Stimulated activated CD8-positive, alpha-beta memory T cell treated with anti-CD3 and anti-CD28 coated beads, Interleukin-7, amount 100 ng/mL, for 48 hours (primary cell): ENCODE measurements at places on chromosomes 3 and 15.

DNA sequence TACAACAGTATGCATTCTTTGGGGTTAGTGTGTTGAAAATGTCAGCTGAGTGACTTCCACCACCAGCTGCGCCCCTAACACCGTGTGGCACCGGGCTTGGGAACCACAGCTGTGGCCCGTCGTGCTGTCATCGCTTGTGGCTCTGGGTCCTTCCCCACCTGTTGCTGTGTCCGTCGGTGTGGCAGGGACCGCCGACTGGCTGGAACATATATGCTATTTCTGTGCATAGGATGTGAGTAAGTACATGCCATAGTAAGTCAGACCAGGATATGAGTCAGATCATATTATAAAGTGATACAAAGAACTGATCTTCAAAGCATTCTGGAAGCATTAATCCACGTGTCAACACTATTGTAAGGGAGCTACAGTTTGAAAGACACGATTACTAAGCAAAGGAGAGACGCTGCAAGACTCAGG is 31.9 kb downstream of the EHD4 start:
- DNase-seq = peak; percentile 57

GRCh38 chr15:41562784-41563198 is 3.8 kb downstream of the TYRO3 start:
- no peak for DNase-seq

DNA sequence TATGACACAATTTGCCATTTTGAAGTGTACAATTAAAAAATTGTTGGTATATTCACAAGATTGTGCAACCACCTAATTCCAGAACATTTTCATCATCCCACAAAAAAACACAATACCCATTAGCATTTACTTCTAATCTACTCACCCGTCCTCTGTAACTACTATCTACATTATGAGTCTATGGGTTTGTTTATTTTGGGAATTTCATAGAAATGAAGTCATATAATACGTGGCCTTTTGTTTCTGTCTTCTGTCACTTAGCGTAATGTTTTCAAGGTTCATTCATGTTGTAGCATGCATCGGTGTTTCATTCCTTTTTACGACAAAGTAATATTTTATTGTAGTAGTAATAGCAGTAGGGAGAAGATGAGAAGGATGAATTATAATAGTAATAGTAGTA is 55.2 kb upstream of the CNTN6 start:
- no peak for DNase-seq

- DNase-seq = no peak
Observed at GRCh38 chr3:13876451-13877100, 3.3 kb downstream of the WNT7A start.

GRCh38 chr15:81054236-81054635 is 53.5 kb downstream of the TLNRD1 start:
- no peak for DNase-seq

DNA sequence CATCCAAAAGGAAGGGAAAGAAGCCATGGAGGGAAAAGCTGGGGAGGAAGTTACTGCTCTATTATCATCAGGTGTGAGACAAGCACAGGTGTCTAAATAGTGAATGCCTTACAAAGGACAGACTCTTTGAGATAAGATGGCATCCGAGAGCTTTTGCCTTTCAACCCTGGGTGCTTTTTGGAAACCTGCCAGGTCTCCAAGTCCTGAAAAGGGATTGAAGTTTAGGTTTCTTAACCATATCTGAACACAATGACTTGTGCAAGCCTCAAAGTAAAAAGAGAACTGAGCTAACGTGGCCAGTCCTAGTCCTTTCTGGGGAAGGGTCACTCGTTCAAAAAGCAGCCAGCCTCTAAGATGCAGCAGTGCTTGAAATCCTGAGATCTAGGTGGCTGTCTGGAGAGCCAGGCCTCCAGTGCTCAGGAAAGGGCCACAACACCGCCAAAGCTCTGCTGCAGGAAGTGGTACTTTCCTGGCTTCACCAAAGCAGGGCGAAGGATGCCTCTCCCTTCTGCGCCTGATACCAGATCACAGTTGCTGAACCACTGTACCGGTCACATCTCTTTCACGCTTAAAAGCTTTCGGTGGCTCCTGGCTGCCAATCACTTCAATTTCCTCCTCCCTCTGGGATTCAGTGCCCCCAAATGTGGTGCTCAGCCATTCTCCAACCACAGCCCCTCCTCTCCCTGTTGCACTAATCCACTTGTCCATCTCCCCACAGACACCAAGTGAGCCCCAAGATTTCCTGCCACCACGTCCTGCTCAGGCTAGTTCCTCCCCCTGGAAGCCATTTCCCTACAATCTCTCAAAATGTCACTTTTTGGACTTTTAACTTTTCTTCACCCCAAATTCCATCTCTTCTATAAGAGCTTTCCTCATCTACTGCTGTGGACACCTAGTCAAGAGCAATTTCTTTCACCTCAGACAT is 104.1 kb upstream of the LPP start:
- DNase-seq = peak; percentile 17

DNA sequence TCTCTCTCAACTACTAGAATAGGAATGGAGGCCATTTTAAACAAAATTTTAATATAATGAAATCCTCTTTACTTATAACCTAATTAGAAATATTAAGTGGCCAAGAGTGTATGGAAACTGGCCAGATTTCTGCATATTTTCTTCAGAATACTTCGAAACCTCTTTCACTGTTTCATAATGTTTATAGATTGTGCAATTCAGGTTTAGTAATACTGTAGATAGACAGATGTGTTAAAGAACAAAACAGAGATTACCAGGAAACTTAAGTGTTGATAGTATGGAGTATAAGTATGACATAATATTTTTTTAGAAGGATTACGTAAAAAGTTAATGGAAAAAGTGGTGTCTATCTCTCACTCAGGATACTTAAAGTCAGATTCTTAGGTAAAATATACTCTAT is 4.7 kb downstream of the ABHD5 start:
- no peak for DNase-seq

- DNase-seq = no peak
Observed at GRCh38 chr3:155232605-155233004, 60.9 kb downstream of the STRIT1 start.

GRCh38 chr15:80744826-80745225 is 34.3 kb upstream of the CEMIP start:
- DNase-seq = no peak

- no peak for DNase-seq
Observed at GRCh38 chr3:184590795-184591194, 29.2 kb downstream of the EPHB3 start.

- DNase-seq = no peak
Observed at GRCh38 chr15:51765751-51766150, 14.4 kb downstream of the TMOD2 start.

DNA sequence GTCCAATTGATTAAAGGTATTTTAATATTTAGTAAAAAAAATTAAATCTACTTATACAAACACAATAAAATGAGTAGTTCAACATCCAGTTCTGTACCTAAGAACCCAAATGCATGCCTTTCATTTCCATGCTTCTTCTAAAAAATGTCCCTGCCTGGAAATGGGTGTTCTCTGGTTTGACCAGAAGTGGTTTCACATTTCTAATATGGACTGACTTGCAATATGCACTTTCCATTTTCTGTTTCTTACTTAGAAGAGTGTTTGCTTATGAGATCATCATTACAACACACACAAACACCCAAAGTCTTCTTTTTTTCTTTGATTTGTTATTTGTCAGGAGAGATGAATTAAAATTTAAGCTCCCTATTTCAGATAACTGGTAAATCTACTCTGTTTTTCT is 879.6 kb downstream of the AGBL1 start:
- no peak for DNase-seq

- DNase-seq = no peak
Observed at GRCh38 chr3:197907196-197907595, 42.8 kb upstream of the RPL35A start.

GRCh38 chr3:55477306-55478303 is 9.5 kb downstream of the WNT5A start:
- DNase-seq = no peak

DNA sequence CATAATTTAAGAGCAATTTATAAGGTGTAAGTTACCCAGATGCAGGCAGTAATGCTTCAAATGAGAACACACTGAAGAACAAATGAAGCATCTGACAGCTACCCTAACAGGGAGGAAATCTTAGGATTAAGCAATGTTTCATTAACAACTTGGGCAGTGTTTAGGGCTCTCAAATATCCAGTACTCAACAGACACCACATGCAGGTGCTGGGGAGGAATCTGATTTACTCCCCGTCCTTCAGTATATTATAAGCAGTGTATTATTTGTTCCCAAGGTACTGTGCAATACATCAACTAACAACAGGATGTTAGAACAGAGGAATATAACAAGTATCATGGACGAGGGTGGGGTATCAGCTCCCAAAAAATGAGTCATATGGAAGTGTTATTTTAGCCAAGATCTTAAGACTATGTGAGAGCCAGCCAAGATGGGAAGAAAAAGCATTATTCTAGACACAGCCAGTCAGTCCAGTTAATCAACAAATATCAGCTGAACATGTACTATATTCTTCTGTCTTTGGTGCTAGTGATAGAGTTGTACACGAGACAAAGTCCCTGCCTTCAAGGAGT is 20.4 kb downstream of the BTBD1 start:
- DNase-seq = no peak

GRCh38 chr15:64560501-64560900 is 100.1 kb downstream of the ZNF609 start:
- DNase-seq = no peak

- no peak for DNase-seq
Observed at GRCh38 chr15:62250186-62250585, 85.1 kb upstream of the C2CD4B start.

DNA sequence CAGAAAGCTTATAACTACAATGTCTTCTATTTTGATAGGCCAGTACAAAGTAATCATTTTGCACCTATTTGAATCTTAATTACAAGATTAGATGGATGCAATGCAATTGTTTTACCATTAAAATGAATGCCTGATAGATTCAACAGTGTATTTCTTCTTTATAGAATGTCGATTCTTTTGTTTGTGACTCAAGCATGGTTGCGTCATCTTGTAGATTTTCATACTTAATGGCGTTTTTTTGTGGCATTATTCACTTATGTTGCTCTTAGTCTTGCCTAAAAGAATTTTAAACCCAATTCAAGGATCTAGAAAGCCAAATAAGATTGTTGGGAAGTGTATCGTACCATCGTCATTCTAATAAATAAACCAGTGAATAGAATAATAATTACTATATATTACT is 21.4 kb downstream of the ZBTB38 start:
- DNase-seq = no peak

DNA sequence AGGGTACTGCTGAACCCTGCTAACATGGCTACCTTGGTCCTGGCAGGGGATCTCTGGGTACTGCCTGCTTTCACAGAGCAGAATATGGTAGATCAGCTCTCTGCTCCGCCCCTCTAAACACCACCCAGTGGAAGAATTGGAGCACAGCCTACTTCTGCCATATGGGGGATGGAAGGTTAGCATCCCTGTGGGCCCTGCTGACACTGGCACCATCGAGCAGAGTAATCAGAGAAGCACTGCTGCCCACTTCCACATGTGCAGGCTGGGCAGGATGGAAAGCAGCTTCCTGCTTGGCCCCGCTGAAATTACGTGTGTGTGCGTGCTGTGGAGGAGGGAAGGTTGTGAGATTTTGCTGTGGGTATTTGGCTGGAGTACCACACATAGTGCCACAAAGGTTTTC is 24.8 kb downstream of the CCR1 start:
- DNase-seq = no peak

- no peak for DNase-seq
Observed at GRCh38 chr3:132001999-132002398, 32.8 kb downstream of the CPNE4 start.

- no peak for DNase-seq
Observed at GRCh38 chr3:180633722-180634121, 31.8 kb downstream of the TTC14 start.

- DNase-seq = no peak
Observed at GRCh38 chr15:39205506-39206371, 375.1 kb upstream of the THBS1 start.

- no peak for DNase-seq
Observed at GRCh38 chr15:38168467-38169070, 84.1 kb upstream of the SPRED1 start.

- DNase-seq = no peak
Observed at GRCh38 chr3:161969867-161970266, 473.3 kb downstream of the OTOL1 start.

- DNase-seq = no peak
Observed at GRCh38 chr15:58900631-58901030, 32.8 kb downstream of the SLTM start.
